ENCODE measurements at places on chromosomes 1 and 21.

GRCh38 chr21:42833439-42833815 lies 45.9 kb downstream of the WDR4 start:
- peak; percentile 26 for DNase-seq

GRCh38 chr21:20996421-20997310 lies 1.5 kb upstream of the NCAM2 start:
- DNase-seq: no peak

DNA sequence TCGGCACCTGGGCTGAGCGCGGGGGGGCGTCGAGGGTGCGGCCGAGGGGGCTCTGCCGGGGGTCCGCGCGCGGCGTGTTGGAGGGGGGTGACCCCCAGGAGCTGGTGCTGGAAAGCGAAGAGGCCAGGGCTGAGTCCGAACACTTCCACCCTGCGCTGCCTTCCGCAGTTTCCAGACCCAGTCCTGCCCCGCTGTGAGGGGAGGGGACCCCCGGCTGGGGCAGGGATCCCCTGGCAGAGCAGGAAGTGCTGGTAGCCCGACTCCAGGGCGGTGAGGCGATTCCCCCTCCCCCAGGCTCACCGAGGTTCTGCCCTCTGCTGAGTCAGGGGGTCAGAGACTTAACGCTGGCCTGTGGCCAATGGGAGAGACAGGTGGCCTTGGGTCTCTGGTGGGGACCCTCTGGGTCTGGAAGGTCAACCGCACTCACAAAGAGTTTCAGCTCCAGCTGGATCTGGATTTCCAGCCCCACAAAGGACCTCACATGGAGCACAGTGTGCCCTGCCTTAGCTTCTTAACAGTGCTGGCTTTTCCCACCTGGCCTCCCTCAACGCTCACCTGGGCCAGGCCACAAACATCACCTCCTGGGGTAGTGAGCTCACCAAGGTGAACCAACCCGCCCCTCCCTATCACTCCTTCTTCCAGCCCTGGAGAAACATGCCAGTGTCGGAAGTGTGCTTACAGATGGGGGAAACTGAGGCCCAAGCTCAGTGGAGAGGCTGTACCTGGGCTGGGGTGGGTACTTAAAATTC lies 39.8 kb upstream of the SYNC start:
- no peak for DNase-seq

GRCh38 chr21:25583370-25584130 lies 23.7 kb downstream of the MRPL39 start:
- DNase-seq: no peak

DNA sequence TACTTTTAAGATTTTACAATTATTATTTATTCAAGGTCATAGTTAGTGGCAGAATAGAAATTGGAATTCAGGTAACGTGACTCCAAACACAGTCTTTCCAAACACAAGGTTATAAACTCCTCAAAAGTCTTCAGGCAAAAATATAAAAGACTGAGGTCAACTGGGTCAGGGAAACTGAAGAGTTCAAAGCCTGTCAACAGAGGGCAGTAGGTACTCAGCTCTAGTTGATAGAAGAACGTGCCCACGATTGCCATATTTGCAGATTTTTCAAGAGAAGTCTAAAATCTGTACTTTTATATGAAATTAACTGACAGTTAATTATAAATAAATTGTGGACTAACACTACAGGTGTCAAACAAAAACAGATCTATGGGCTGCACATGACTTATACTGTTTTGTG lies 135.0 kb downstream of the LHX4 start:
- no peak for DNase-seq

GRCh38 chr1:192869308-192869940 lies 60.6 kb downstream of the RGS2 start:
- no peak for DNase-seq

GRCh38 chr1:5375481-5375880 lies 616.7 kb downstream of the NPHP4 start:
- DNase-seq: no peak

GRCh38 chr21:33203371-33203724 lies 26.4 kb upstream of the IFNAR2 start:
- DNase-seq: no peak

DNA sequence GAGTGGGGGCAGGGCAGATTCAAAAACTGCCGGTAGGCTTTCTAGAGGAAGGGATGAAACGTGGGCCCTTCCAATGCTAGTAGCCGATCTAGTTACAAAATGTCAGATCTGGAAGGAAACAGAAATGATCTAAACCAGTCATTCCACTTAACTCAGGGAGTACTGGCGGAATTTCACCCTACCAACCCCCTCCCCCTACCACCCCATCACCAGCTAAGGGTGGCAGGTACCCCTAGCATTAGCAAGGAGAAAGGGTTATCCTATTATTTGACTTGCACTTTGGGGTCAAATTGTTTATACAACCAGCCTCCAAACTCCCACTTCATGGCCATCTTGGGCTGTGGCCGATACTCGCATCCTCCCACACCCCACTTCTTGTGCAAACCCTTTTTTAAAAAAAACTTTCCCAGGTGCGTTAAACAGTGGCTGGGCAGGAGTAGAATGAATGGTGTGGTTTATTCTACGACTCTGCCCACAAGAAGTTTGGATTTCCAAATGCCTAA lies 644 bp upstream of the MRPL24 start:
- DNase-seq: no peak
